ENCODE measurements at places on chromosomes 13 and 19.

- DNase-seq = no peak
Measured at GRCh38 chr13:21362741-21363140, 96.4 kb downstream of the ZDHHC20 start.

- no peak for DNase-seq
Measured at GRCh38 chr19:31539386-31539785, 190.2 kb upstream of the TSHZ3 start.

DNA sequence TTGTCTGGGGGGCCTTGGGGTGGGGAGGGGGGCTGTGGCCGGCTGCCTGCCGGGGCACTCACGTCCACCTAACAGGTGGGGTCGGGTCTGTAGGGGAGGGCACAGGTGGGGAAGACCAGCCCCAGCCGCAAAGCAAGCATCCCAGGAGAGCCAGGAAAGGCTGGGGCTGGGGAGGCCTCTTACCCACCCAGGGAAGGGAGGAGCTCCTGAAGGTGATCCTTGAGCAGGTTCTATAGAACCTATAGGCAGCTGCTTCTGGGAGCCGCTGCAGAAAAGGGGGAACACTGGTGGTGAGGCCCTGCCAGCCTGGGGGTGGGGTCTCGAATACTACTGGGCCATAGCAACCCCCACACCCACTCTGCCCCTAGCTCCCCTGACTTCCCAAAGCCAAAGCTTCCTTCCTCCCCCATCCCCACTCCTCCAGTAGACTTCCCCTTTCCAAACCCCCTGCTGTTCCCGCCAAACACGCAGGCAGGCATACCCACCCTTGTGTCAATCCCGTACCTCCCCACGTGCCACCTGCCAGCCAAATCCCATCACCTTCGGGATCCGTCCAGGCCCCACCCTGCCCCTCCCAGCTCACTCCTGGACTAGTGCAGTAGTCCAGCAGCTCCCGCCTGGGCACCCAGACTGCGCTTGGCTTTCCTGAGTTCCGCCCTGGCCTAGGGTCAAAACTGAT, 5.6 kb downstream of the KLF16 start:
- no peak for DNase-seq

GRCh38 chr13:29339386-29340272, 255.9 kb downstream of the SLC7A1 start:
- no peak for DNase-seq

- no peak for DNase-seq
Measured at GRCh38 chr13:63625869-63626268, 2210.2 kb upstream of the PCDH20 start.

DNA sequence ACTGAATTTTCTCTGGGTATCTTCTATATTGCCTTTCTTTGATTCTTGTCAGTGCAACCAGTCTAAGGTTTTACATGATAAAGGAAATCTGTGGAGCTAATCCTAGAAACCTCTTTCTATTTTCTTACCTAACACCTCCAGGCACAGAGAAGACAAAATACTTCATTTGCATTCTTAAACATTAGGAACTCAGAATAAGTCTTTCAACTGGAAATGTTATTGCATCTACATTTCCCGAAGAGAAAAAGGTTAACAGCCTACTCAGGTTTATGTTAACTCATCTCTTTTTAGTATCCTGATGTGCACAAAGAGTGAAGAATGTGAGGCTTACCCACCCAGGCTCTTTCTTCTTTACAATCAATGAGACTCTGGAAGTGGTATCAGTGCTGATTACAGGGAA, 106.7 kb downstream of the PCCA start:
- DNase-seq = no peak

DNA sequence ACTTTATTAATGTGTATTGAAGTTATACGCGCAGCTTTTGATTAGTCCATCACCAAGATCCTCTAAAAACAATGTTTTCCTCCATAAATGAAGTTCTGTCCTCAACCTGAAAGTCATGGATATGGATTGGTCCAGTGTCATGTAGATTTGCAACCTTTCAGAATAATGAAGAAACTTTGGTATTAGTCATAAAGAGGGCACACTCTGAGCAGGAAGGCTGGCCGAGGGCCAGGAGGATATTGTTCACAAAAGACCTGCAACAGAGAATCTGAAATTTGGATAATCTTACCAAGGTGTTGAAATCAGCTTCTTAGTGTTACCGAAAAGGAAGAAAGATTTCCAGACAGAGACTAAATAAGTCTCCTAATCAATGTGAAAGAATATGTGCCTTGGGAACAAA, 20.7 kb downstream of the CLDN10 start:
- no peak for DNase-seq

- DNase-seq = no peak
Measured at GRCh38 chr13:31631746-31632145, 107.6 kb upstream of the RXFP2 start.

DNA sequence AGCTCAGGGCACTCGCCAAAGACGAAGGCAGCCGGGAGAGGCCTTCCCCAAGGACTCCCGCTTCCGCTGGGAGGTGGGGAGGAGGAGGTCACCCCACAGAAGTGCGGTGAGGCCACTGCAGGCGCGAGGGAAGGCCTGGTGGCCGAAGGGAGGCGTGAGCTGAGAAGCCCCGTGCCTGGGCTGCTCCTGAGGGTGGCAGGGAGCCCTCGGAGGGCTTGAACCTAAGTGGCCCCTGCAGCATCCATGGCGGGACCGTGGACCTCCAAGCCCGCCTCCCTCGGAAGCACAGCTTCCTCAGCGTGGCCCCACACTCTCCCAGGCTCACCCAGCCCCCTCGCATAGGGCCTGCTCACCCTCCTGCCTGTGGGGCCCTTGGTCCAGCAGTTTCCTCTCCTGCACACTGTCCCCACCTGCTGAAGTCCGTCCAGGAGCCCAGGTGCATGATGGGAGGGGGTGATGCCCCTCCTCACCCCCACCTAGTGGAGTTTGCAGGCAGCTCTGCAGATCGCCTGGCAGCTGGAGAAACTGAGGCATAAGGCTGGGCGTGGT, 25.9 kb downstream of the EFNA2 start:
- no peak for DNase-seq

GRCh38 chr19:18198374-18198773, 5.4 kb downstream of the MPV17L2 start:
- DNase-seq = no peak

DNA sequence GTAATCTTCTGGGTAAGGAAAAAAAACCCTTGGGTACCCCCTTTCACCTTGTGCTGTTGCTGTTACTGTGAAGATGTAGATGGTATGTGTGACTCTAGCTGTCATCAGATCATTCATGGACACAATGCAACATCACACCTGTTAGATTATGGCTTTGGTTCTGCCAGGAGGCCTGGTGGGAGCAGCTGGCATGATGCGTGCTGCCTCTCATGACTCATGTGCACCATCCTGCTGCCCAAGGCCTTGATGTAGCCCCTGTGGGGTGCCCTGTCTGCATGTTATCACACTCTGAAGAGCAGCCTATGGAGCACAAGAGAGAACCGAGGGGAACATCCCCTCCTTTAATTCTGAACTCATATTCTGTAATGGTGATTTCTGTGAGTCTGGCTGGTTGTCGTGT, 57.7 kb upstream of the TEX29 start:
- no peak for DNase-seq
